ENCODE measurements at places on chromosomes 2 and 18. TPM values are rescaled to one million over a fixed set of nuclear protein-coding genes. Genes with fewer than 3 reads are reported as not detected.
A peak's percentile ranks its signal among the peaks of the same experiment; 100 is the strongest.

The MALL gene
- total RNA-seq: not detected

- DNase-seq: no peak
Observed at GRCh38 chr2:25620077-25620476, 53.3 kb downstream of the DTNB start.

The RBM43 gene
- total RNA-seq: 1.9 TPM

DNA sequence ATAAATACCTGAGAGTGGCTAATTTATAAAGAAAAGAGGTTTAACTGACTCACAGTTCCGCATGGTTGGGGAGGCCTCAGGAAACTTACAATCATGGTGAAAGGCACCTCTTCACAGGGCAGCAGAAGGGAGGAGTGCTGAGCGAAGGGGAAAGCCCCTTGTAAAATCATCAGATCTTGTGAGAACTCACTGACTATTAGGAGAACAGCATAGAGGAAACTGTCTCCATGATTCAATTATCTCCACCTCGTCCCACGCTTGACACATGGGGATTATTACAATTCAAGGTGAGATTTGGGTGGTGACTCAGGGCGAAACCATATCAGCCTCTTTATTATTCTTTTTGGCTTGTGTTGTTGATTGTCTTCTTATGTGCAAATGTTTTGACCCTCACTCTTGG, 76.2 kb downstream of the WDR7 start:
- DNase-seq: no peak

DNA sequence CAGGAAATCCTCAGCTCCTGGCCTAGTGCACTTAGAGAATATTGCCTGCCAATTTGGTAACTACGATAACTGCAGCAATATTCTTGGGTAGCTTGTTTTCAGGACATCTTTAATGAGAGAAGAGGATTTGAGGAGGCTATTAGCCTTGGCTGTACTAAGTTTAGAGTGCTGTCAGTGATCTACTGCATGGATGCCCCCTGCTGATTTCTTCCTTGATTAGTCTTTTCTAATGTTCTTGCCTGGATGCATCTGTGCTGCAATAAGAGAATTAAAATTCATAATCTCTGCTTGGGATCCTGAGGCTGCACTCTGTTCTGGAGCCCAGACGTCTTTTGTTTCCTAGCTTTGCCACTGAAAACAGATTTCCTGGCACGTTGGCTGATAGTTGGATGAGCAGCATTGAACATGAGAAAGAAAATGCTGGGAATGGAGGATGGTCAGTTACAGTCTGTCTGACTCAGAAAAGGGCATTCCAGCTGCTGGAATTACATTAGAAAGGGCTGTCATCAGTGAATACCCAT, 115.4 kb downstream of the CCDC85A start:
- DNase-seq: no peak

DNA sequence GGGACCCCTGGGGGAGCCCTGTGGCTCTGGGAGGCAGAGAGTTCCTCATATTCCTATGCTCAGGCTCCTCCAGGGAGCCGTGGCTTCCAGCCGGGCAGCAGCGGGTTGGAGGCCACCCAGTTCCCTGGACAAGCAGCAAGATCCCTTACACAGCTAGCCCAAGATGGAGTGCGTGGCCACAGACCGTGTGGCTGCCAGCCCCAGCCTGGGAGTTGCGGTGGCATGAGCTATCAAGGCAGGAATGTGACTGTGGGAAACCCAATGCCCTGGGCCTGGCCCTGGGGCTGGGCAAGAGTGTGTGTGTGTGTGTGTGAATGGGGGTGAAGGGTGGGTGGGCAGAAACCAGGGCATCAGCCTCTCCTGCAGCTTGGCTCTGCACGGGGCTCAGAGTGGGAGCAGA, 130.5 kb downstream of the DYSF start:
- no peak for DNase-seq

GRCh38 chr2:42900289-42900891, 108.0 kb upstream of the HAAO start:
- no peak for DNase-seq

GRCh38 chr18:56393870-56394269, 244.5 kb downstream of the TXNL1 start:
- no peak for DNase-seq

GRCh38 chr2:21730141-21730540, 606.4 kb downstream of the TDRD15 start:
- no peak for DNase-seq

The C2orf80 gene
- not detected for total RNA-seq

- DNase-seq: peak; percentile 55
Observed at GRCh38 chr2:25310965-25311864, 30.5 kb downstream of the DNMT3A start.

DNA sequence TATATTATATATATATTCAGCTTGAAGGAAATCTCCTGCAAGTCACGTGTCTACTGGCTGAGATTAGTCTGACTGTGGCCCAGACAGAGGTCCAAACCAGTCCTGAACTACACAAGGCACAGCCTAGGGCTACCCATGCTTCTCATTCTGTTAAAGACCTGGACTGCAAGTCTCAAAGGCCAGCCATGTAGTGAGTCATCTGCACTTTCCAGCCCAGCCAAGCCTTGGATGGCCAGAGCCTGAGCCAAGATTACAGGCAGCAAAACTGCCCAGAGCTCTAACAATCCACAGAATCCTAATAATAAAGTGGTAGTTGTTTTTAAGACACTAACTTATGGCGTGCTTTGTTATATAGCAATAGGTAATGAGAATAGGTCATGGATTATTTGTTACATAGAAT, 259.6 kb downstream of the SS18 start:
- peak; percentile 86 for DNase-seq

DNA sequence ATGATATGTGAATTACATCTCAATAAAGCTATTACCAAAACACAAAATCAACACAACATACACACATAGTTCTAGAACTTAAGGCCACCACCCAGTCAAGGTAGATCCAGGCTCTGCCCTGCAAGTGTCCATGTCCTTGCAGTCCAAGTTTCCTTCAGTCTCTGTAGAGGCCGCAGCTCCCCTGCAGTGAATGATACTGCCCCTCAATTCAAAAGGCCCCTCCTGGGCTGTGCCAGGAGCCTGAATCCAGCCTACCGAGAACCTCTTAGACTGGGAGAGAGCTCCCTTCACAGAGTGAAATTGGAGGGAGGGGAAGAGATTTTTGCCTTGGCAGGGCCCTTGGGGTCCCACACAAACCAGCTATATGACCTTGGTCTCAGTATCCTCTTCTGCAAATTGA, 42.5 kb upstream of the ATP6V1B1 start:
- DNase-seq: no peak

- DNase-seq: no peak
Observed at GRCh38 chr2:61471905-61472805, 1.3 kb upstream of the USP34 start.
